Adrenal gland (tissue), 19 donors: ENCODE measurements at places on chromosomes 3 and 15. TPM values are rescaled to one million over a fixed set of nuclear protein-coding genes. Genes with fewer than 3 reads are reported as not detected.

- H3K27me3 ChIP-seq: no peaks in the 10 kb centered on the region
- no peak overlapping the region for H3K27ac ChIP-seq
- peaks cover 6% of the 10 kb centered on the region for H3K4me1 ChIP-seq
- DNase-seq: no peak
- no peak overlapping the region for H3K4me3 ChIP-seq
Measured at GRCh38 chr15:63803106-63803886, 30.5 kb downstream of the HERC1 start.

DNA sequence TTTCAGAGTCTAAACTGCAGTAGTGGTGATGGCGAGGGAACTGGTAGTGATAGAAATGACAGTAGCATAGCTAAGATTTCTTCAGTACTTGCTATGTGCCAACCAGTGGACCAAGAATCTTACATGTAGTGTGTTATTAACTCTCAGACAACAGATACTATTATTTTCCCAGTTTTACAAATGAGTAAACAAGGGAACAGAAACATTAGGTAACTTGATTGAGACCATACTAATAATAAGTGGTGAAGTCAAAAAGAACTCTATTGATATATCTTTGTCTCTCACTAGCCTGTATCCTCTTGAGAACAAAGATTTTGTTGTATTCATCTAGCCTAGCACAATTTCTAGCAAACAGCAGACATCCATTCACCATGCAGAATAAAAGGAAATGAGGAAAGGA is 250.1 kb downstream of the ZBTB20 start:
- no peak for DNase-seq
- no peaks in the 10 kb centered on the region for H3K27me3 ChIP-seq
- H3K4me1 ChIP-seq: peaks cover 13% of the 10 kb centered on the region
- no peak overlapping the region for H3K4me3 ChIP-seq

DNA sequence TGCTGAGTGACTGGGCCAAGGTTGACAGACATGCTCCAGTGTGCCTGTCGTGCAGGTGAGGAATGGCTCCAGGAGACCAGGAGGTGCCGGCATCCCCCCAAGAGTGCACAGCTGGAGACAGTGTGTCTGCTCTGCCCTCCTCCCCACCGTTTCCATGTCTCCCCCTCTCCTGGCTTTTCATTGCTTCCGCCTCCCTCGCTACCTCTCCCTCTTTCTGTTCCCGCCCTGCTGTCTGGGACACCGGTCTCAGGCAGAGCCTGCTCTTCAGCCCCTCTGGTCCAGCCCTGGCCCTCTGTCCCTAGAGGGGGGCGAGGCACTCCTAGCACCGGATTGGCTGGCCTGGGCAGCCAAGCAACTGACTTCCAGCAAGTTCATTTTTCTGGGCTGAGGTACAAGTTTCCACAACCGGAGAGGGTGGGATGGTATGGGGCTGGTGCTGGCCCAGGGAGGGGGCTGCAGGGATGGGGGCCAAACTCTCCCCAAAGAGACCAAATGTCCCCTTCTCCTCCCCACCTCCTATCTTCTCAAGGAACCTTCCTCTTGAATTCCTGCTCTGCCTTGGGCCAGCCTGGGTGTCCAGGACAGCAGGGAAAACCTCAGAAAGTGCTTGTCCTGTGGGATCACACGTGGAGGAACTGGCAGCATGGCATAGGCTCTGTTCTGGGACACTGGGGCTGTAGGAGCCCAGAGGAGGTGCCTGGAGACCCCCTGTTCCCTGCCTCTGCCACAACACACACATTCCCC is 32.6 kb downstream of the PRKCD start:
- H3K4me3 ChIP-seq: no peak overlapping the region
- DNase-seq: no peak
- no peak overlapping the region for H3K27ac ChIP-seq
- no peaks in the 10 kb centered on the region for H3K27me3 ChIP-seq

Gene CD47
- 66.6 TPM for total RNA-seq

GRCh38 chr15:68871507-68871906 is 50.8 kb upstream of the ANP32A start:
- no peak overlapping the region for H3K27ac ChIP-seq
- no peaks in the 10 kb centered on the region for H3K4me1 ChIP-seq
- DNase-seq: no peak
- H3K36me3 ChIP-seq: no peaks in the 10 kb centered on the region

Gene SLC6A1
- 0.17 TPM for total RNA-seq

- H3K4me1 ChIP-seq: no peaks in the 10 kb centered on the region
- H3K27me3 ChIP-seq: no peaks in the 10 kb centered on the region
- H3K36me3 ChIP-seq: no peaks in the 10 kb centered on the region
- no peak overlapping the region for H3K27ac ChIP-seq
- H3K4me3 ChIP-seq: no peak overlapping the region
Measured at GRCh38 chr3:76900596-76900995, 139.3 kb upstream of the ROBO2 start.

Gene HCLS1
- 51.6 TPM for total RNA-seq

DNA sequence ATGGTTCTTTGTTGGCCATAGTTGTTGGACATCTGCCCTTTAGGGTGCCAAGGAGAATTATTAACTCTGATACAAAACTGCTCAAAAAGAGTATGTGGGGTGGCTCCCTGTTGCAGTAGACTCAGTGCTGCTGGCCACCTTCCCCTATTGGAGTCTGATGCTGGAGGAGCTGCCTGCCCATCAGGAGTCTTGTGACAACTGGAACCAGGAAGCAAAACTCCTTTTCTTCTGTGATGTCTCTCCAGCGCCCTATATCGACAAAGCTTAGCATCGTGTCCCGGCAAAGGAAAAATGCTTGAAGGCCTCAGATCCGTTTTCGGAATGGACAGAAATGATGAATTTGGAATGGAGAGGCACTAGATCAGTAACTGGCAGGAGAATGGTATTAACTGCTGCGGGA is 23.5 kb downstream of the PAK2 start:
- no peak overlapping the region for H3K27ac ChIP-seq

Gene CD96
- total RNA-seq: not detected

Gene STRIT1
- total RNA-seq: not detected

DNA sequence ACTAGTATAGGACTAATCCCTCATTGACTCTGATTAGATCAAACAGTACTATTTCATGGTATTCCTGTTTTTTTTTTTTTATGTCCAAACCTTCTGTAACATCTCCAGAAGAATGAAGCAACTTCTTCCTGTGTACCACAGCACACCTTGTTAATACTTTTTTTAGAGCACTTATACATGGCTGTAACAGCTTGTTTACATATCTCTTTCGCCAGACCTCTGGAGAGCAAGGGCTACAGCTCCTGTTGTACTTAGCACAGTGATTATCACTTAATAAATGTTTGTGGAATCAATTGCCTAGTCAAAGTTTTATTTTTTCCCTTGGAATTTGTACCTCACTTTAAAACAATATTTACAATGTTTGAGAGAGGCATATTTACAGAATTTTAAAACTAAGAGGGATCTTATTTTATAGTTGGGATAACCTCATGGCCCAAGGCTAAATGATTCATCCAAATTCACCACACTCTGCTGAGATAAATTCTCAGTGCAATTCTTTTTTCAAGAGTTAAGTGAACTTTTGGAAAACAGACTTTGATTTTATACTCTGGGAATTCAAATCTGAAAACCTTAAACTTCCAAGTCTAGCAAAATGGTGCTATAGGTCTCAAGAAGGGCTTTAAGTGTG is 9.2 kb upstream of the GATM start:
- H3K27ac ChIP-seq: no peak overlapping the region
- no peak for DNase-seq
- H3K4me1 ChIP-seq: peaks cover 16% of the 10 kb centered on the region
- H3K36me3 ChIP-seq: no peaks in the 10 kb centered on the region
- no peaks in the 10 kb centered on the region for H3K27me3 ChIP-seq

DNA sequence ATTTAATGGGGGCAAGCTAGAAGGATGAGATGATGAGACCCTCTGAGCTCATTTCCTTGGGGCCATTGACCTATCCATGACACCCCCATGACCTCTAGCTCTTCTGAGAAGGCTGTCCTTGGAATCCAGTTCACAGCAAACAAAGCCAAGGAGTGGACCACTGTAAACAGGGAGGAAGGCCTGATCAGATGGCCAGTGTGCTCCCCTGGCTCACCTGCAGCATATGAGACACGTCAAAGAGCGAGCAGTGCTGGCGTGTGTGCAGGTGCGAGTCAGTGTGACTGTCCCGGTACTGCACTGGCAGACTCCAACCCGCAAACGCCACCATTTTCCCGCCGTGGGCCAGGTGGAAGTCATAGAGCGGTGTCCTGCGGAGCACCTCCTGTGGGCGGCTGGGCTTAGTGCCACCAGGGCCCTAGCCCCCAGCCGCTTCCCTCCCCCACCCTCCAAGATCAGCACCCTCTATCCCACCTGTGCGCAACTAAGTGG is 339 bp downstream of the AMT start:
- H3K4me1 ChIP-seq: peaks cover 9% of the 10 kb centered on the region
- peaks cover 14% of the 10 kb centered on the region for H3K36me3 ChIP-seq
- H3K27me3 ChIP-seq: no peaks in the 10 kb centered on the region
- peak overlapping the region; percentile 77 for H3K27ac ChIP-seq
- no peak for DNase-seq

DNA sequence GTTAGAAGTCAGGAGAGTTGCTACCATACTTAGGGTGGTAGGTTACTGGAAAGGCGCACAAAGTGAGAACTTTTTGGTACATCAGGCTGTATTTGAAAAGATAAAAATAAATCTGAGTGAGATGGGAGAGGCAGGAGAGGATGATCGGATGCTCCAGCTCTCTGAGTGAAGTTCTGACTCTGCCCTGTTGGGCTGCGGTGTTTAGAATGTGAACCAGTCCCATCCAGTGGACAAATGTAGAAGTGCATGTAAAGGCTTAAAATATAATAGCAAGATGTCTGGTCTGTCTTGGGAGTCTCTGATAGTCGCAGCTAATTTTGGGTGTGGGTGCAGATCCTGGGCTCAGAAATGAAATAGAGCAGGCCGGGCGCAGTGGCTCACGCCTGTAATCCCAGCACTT is 30.4 kb downstream of the ACKR2 start:
- H3K36me3 ChIP-seq: no peaks in the 10 kb centered on the region
- H3K27ac ChIP-seq: no peak overlapping the region
- no peaks in the 10 kb centered on the region for H3K27me3 ChIP-seq
- peak; percentile 69 for DNase-seq

- no peak overlapping the region for H3K4me3 ChIP-seq
- H3K4me1 ChIP-seq: no peaks in the 10 kb centered on the region
- no peak for DNase-seq
- H3K36me3 ChIP-seq: no peaks in the 10 kb centered on the region
Measured at GRCh38 chr15:96553006-96553405, 222.5 kb downstream of the NR2F2 start.

- H3K4me3 ChIP-seq: no peak overlapping the region
- H3K36me3 ChIP-seq: no peaks in the 10 kb centered on the region
- H3K27ac ChIP-seq: no peak overlapping the region
Measured at GRCh38 chr3:102200560-102200959, 234.3 kb upstream of the ZPLD1 start.

Gene TRANK1
- 21.6 TPM for total RNA-seq

- H3K36me3 ChIP-seq: no peaks in the 10 kb centered on the region
- DNase-seq: no peak
- no peaks in the 10 kb centered on the region for H3K27me3 ChIP-seq
- H3K27ac ChIP-seq: no peak overlapping the region
- no peak overlapping the region for H3K4me3 ChIP-seq
Measured at GRCh38 chr3:16406579-16406978, 106.9 kb downstream of the RFTN1 start.

DNA sequence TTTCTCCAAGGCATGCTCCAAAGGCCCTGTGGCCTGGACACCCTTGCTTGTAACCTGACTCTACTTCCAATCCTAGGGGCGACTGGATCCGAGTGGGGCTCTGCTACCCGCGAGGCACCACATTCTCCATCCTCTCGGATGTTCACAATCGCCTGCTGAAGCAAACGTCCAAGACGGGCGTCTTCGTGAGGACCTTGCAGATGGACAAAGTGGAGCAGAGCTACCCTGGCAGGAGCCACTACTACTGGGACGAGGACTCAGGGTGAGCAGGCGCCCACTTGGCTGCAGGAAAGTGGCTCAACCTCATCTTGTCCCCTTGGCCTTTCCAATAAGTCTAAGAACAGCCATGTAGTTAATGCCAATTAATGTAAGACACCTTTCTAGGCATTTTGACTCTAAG is 51.9 kb downstream of the MESD start:
- H3K27me3 ChIP-seq: no peaks in the 10 kb centered on the region
- H3K36me3 ChIP-seq: peaks cover 16% of the 10 kb centered on the region
- H3K4me1 ChIP-seq: no peaks in the 10 kb centered on the region
- no peak for DNase-seq

DNA sequence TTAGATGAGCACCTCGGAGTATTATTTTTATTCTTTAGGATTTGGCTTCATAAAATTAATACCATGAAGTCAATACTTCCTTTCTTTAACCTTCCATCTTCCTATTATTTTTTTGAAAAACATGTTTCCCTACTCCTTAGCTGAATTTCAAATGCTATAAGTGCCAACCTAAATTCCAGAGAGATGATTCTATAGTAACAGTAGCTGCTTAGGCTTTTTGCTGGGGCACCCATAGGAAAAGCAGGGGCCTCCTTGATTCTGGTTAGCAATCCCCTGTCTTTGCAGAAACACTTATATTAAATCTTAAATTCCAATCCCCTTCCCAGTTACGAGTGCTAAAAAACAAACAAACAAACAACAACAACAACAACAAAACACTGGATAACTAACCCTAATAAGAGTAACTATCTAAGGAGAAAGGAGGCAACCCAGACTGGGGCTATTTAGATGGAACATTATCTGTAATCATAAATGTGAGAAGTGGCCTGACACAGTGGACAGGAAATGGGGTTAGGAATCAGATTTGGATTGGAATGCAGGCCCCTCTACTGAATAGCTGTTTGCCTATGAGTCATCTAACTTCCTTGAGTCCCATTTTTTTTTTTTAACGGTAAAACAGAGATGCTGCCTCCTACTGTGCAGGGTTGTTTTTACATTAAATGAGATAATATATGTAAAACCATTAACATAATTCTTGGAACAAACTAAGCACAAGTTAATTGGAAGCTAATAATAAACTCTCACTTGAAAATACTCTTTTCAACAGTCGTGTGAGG is 148.1 kb downstream of the WDR72 start:
- no peaks in the 10 kb centered on the region for H3K27me3 ChIP-seq
- H3K36me3 ChIP-seq: no peaks in the 10 kb centered on the region
- DNase-seq: no peak
- no peak overlapping the region for H3K27ac ChIP-seq
- H3K4me3 ChIP-seq: no peak overlapping the region
- H3K4me1 ChIP-seq: no peaks in the 10 kb centered on the region
